ENCODE measurements at places on chromosomes 11 and 22.

- DNase-seq: no peak
Measured at GRCh38 chr11:30758946-30759504, 172.9 kb upstream of the MPPED2 start.

DNA sequence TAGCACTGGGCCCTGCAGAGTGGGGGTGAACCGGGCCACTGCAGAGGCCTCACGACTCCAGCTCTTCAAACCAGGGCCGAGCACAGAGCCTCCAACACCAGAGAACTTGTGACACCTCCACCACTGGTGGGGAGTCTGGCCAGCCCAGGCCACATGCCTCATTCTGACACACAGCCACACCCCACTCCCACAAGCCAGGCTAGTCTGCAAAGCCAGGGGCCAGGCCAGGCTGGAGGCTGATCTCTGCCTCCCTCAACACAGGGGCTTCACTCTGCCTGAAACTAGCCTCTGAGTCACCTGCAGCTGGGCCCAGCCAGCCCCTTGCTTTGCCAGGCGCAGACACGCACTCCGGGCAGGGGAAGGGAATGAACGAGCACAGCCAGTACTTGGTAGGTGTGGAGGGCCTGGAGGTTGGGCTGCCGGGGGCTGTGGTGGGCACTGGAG, 102.9 kb downstream of the MED15 start:
- no peak for DNase-seq

DNA sequence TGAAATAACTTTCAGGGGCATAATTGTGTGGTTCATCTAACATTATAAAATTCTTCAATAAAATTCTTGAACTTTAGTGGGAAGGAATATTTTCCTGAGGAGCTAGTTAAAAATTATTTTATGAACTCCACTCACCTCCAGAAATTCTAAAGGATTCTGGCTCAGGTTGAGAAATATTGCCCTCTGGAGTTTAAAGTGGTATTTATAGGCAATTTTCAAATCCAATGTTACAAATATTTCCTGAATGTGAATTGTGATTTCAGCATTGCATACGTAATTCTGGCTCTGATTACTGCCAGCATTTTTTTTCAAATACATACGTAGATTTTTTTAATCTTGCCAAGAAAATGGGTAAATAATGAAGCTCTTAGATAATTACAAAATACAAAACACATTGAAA, 598.2 kb upstream of the ANO3 start:
- DNase-seq: no peak

GRCh38 chr11:133403900-133404299, 128.4 kb downstream of the OPCML start:
- DNase-seq: no peak

DNA sequence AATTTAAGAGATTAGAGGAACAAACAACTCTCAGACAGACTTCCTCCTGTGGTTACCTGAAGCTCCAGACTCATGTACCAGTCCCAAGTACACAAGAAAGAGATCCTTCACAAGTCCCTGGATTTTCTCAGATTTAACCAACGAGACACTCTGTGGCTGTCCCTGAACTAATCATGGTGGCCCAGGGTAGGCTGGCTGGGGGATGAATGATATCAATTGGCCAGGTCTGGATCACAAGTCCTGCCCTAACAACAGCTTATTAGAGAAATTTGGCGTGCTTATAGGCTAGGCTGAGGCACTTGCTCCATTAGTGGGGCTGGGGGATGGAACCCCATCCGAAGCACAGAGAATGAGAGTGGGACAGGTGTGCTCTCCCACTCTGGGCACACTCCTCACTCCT, 22.1 kb downstream of the HEPHL1 start:
- DNase-seq: no peak

- no peak for DNase-seq
Measured at GRCh38 chr11:69538854-69539253, 57.4 kb downstream of the LINC01488 start.

DNA sequence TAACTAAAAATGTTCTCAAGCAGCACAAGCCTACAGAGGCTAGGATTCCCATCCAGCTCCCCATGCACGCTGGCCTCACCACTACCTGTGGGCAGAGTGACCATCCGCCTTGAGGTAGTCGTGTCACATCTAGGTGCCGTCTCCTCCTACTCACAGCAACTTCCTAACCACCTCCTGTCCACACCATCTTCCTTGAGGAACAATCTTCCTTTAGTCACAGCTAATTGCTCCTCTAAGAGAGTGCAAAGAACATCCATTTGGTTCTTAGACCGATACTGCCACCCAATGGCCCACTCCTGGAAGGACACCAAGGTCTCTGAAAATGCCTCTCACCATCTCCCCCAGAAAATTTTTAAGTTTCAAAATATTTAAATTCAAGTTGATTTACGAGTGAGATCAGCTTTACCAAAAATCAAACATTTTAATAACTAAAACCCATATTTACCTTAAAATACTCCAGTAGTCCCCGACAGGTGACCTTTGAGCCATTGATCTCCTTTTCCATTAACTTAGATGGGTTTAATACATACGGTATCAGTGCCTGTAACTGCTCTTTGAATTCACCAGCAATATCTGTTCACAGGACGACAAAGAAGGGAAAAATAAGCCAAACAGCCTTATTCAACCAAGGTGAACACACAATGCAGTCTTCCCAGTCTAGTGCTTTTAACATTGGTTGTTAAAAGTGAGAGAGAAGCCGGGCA, 21.7 kb upstream of the PLAAT3 start:
- peak; percentile 59 for DNase-seq

- DNase-seq: no peak
Measured at GRCh38 chr22:50436015-50436830, 38.6 kb downstream of the SBF1 start.

DNA sequence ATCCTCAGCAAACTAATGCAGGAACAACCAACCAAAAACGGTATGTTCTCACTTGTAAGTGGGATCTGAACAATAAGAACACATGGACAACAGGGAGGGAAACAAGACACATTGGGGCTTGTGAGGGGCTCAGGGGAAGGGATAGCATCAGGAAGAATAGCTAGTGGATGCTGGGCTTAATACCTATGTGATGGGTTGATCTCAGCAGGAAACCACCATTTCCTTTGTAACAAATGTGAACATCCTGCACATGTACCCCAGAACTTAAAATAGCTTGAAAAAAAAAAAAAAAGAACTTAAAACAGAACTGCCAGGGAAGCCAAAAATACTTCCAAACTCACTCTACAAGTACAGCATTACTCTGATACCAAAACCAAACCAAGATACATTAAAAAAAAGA, 33.8 kb downstream of the CASP4 start:
- no peak for DNase-seq

DNA sequence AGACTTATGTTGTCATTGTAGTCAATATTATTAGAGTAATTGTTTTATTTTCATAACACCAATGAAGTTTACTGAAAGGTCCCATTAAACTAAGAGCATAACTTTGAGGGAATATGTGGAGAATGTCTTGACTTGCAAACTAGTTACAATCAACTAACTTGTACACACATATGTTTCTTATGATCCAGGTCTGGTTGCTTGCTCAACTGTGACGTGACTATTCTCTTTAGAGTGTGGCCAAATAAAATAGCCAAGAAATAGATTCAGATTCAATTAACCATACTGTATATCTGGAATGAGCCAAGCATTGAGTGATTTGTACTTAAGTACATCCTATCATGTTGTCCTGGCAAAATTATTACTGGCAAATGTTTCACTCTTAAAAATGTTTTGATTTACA, 101.7 kb downstream of the METTL15 start:
- DNase-seq: no peak

GRCh38 chr22:45704648-45705047, 33.0 kb downstream of the ATXN10 start:
- no peak for DNase-seq

DNA sequence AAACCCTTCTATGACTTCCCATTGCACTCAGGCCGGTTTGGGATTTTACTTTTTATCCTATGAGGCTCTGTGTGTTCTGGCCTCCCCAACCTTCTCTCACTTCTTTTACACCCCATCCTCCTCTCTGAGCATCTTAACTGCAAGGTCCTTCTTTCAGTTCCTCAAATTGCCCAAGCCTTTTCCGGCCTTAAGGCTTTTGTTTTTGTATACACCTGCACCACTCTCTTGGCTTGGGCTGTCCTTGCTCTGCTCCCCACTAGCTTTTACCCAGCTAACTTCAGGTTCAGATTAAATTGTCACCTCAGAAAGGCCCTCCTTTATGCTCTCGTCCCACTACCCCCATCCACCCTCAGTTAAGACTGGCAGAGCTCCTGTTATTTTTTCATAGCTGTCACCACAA, 55.5 kb downstream of the FAM83F start:
- no peak for DNase-seq

GRCh38 chr11:41970681-41971080, 511.2 kb upstream of the LRRC4C start:
- DNase-seq: no peak

DNA sequence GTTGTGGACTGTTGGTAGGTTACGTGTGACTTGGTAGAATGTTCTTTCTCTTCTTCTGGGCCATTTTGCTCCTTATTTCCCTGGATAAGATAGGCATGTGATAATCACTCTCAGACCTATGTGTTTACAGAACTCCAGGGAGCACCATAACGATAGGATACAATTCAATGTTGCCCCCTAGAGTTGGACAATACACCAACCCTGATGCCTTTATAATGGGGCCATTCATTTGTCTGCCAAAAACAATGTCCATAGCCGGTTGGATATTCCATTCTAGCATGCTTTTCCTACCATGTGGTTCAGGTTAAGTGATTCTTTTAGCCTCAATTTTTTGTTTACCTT, 60.5 kb downstream of the APIP start:
- no peak for DNase-seq

GRCh38 chr11:95149651-95150364, 60.2 kb downstream of the ENDOD1 start:
- no peak for DNase-seq

DNA sequence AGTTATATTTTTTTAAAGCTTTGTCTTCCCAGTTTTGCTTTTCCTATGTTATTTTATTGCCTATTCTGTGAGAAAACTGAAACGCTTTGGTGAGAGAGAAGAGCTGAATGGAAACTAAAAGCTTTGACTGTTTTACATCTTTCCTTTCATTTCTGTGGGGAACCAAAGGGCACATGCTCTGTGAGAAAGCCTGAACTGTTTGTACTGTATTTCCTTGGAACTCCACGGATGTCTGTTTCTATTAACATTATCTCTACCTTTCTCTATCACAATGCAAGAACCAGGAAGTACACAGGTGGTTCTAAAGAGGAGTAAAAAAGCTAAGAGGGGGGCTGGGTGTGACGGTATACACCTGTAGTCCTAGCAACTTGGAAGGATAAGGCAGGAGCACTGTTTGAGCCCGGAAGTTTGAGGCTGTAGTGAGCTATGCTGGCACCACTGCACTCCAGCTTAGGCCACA, 43.8 kb downstream of the CELF1 start:
- DNase-seq: no peak

GRCh38 chr22:24379536-24379935, 47.9 kb upstream of the ADORA2A start:
- no peak for DNase-seq

All from T-helper 9 cell (primary cell).